CD4-positive, alpha-beta T cell treated with Interleukin-6 at 100 ng/mL for 8 hours (primary cell): ENCODE measurements at places on chromosomes 2 and 18.

DNA sequence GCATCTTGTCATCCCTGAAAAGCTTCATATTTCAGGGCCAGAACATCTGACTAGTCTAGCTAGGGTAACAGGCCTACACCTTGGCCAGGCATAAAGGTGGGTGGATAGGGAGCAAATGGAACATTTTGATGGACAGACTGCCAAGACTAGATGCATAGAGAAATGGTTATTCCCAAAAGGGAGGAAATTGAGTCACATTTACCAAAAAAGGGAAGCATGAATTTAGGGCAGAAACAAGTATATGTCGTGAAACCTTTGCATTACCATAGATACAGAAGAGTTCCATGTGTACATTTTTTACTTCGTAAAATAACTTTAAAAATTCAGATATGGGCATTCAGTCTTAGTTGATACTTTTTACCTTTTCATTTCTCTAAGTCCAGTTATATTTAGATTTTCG is 101.3 kb upstream of the ZEB2 start:
- no peak for DNase-seq

DNA sequence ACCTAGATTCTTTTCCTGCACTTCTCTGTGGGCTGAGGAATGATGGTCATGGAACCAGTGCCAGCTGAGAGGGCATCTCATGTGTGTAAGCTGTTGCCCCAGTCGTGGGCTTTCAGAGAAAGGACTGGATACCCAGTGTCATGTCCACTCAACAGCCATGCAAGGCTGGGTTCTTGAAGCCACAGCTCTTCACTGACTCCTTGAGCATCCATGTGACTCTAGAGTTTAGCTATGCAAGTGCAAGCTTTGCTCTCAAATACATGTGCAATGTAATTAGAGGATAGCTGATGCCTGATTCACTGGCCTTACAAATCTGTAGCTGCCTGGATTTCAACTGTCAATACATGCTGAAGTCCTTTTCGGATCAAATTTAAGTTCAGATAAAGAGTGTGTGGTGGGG is 46.8 kb upstream of the EML6 start:
- DNase-seq: no peak

DNA sequence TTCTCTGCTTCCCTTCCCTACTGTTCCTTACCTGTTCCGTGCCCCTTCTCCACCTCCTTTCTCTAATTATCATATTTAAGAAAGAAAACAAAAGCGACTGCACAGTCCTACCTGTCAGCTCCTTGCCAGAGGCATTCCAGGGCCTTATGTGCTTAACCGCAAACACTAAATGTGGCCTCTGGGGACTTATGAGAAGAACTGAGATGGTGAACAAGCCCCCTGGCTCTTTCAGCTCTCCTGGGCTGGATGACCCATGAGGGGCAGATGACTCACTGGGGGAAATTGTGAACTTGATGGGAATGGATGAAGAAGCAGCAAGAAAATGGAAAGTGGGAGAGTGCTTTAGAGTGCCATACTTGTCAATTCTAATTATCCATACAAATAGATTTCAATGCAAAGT is 106.3 kb upstream of the LYPD1 start:
- no peak for DNase-seq

DNA sequence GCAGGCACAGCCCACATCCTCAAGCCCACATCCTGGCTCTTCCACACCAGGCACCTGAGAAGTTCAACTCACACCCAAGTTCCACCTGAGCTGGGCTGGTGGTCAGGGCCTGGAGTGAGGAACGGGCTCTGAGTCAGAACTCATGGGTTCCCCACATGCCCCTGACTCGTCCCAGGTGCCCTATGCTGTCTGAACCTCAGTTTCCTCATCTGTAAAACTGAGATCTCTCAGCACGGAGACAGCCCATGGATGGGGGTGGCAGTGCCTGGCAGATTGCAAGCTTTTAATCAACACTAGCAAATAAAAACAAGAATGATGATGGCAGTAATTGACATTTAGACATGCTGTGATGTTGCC is 307.8 kb downstream of the NDUFA10 start:
- DNase-seq: no peak

GRCh38 chr2:37645362-37645761 is 26.1 kb downstream of the CDC42EP3 start:
- peak; percentile 52 for DNase-seq

GRCh38 chr2:965640-966147 is 15.0 kb downstream of the SNTG2 start:
- no peak for DNase-seq

DNA sequence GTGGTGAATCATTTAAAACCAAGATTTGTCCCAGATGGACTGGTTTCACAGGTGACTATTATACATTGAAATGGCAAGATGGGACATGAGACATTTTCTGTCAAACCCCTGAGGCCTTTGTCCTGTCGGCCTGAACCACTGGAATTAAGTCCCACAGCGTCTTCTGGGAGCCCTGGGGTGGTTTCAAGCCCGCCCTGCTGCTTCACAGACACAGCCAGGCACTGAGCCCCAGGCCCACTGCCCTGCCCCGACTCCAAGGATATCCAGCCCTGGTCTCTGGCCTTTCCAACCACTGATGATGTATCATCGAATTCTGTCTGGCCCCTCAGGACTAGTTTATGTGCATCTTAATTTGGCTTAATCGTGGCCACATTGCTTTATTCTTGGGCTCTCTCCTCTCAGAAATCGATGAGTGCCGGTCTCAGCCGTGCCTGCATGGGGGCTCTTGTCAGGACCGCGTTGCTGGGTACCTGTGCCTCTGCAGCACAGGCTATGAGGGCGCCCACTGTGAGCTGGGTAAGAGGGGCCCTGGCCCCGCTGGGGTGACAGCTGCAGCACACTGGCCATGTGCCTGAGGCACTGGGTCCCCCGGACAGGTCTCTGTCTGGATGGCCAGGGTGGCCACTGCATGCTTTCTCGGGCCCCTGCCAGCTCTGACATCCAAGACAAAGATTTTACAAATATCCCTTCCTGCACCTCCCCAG is 39.5 kb downstream of the MTERF4 start:
- DNase-seq: no peak

- no peak for DNase-seq
These were observed 746.6 kb upstream of the NXPH2 start for GRCh38 chr2:139526781-139527180.

- no peak for DNase-seq
These were observed 51.3 kb upstream of the NABP1 start for GRCh38 chr2:191626497-191627151.

- no peak for DNase-seq
These were observed 9.4 kb upstream of the NEURL3 start for GRCh38 chr2:96514521-96514920.

DNA sequence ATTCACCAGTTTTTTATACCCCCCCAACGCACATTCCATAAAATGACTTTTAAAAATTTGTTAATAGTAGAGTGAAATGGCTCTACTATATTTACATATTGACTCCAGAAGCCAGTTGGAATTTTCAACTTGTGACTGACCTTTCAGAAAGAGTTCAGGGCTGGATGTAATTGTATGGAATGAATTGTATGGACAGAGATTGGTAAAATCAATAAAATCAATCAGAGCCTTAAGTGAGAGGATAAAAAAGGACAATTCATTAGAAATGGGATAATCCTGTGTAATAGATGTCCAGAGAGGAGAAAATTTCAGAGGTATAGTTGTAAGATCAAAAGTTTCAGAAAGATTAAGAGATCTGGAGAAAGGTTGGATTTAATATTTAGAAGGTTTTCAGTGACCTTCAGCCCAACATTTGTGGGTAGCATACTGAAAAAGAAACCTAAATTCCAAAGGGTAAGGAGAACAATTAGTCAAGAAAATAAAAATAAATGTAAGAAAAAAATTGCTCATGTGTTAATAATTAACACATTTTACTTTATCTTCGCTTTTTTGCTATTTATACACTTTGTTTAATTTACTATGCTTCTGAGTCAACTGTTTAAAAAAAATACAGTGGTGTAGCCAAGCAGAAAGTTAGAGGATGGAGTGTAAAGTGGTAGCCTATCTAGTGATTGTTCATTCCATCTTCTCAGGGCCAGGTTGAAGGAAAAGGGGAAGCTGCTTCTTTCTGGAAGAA is 385.4 kb upstream of the TMEFF2 start:
- no peak for DNase-seq

- DNase-seq: peak; percentile 71
These were observed at the start of gene FBXO41 for GRCh38 chr2:73284296-73285158. Gene FBXO41 (minus strand): TSS chr2:73284478. CDS start chr2:73269630, 14,848 bp downstream.

DNA sequence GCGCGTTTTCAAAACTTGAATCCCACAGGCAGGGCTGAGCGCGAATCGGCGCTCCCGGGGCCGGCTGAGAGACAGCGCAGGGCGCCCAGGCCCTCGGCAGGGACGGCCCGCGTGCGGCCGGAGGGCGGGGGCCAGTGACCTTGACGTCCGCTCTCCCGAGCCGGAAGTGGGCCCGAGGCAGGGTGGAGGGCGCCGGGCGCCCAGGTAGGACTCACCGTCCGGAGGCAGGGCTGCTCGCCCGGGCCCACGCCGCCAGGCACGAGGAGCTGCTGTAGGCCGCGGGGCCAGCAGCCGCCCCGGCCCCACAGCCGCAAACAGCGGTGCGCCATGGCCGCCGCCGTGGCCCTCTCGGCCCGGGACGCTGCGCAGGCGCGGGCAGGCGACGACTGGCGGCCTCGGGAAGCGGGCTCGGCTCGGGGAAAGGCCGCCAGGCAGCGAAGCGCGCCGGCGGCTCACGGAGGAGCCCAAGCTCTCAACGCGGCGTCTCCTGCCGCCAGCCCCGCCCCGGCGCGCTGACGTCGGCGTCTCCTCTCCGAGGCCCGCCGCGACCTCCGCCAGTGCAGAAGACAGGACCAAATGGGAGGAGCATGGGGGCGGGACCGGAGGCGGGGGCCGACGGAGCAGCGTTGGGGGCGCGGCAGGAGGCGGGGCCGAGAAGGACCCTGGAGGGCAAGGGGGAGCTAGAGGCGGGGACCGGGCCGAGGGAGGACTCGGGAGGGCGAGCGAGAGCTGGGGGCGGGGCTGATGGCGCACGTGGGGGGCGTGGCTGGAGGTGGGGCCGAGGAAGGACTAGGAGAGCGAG is at the start of gene AFG3L2:
Gene AFG3L2 (minus strand): TSS at position 474 of the 802 bp plus-strand sequence. CDS start 145 bp downstream, at position 329.
- peak; percentile 100 for DNase-seq

GRCh38 chr2:41724465-41724864 is 323.4 kb upstream of the PKDCC start:
- DNase-seq: no peak

- DNase-seq: no peak
These were observed 24.3 kb downstream of the UPP2 start for GRCh38 chr2:158125756-158126498.

- no peak for DNase-seq
These were observed 14.1 kb downstream of the GLI2 start for GRCh38 chr2:120749506-120750431.

GRCh38 chr2:190334479-190335224 is 8.7 kb upstream of the INPP1 start:
- DNase-seq: no peak

- DNase-seq: peak; percentile 21
These were observed 27.9 kb upstream of the ASNSD1 start for GRCh38 chr2:189633392-189633811.

DNA sequence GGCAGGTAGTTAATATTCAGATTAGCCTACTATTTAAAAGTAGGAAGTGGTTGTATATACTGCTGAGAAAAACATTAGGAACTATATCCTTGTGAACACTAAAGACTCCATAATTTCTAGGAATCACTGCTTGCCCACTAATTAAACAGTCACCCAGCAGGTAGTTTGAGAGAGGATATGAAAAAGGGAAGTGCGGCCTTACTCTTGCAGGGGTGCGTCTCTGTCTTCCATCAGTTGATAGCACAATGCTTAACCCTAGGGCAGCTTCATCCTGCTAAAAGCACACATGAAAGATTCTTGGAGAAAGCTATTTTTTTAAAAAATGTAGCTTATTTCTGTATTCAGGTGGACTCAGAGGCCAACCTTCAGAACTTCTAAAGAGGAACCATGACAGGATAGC is 53.1 kb upstream of the ATP5MC3 start:
- no peak for DNase-seq

DNA sequence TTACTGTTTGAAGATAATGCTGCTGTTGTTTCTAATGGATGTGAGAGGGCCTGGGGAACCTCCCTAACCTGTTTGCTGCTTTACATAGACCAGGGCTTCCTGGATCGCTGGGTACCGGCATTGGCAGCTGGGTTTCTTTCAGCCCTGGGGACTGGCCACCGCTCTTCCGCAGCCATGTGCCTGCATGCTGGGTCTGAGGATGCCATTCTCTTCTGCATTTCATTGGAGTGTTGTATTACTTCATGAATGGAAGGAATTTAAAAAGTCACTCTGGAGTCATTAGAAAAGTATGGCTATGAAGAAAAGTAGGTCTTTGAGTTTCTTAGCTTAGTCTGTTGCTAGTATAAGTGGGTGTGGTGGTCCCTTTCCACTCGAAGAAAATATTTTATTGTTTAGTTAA is 107.3 kb upstream of the MGAT5 start:
- DNase-seq: no peak

- DNase-seq: no peak
These were observed 520.0 kb upstream of the SPHKAP start for GRCh38 chr2:228701506-228701905.

DNA sequence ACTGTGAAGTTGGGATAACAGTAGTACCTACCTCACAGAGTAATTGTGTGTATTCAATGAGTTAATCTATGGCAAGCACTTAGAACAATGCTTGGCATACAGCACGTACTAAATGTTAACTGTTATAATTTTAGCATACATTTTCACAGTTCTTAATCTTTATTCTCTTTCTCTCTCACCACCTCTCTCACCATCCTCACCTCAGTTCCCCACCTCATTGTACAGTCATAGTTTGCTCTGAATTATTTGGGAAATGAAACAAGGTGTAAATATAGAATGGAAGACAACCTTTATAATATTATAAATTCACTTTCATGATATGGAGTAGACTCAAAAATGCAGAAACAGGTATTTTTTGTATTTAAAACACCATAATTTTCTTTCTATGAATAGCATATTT is 40.0 kb upstream of the DNAH7 start:
- DNase-seq: no peak

GRCh38 chr2:207048416-207048815 is 109.1 kb downstream of the CPO start:
- no peak for DNase-seq

- DNase-seq: no peak
These were observed 123.0 kb downstream of the MYO3B start for GRCh38 chr2:170300993-170301392.

GRCh38 chr2:121409388-121409787 is 121.3 kb upstream of the RNU4ATAC start:
- DNase-seq: no peak

GRCh38 chr2:179261151-179261825 is 3.3 kb downstream of the SESTD1 start:
- no peak for DNase-seq

GRCh38 chr18:76709659-76710645 is 112.4 kb upstream of the ZNF236 start:
- peak; percentile 59 for DNase-seq
